ENCODE measurements at places on chromosomes 11 and 22. TPM values are rescaled to one million over a fixed set of nuclear protein-coding genes. Genes with fewer than 3 reads are reported as not detected.

VPREB1 gene
- total RNA-seq, result not detected

- no peak for DNase-seq
Measured at GRCh38 chr11:128042290-128042751, 545.0 kb downstream of the ETS1 start.

DNA sequence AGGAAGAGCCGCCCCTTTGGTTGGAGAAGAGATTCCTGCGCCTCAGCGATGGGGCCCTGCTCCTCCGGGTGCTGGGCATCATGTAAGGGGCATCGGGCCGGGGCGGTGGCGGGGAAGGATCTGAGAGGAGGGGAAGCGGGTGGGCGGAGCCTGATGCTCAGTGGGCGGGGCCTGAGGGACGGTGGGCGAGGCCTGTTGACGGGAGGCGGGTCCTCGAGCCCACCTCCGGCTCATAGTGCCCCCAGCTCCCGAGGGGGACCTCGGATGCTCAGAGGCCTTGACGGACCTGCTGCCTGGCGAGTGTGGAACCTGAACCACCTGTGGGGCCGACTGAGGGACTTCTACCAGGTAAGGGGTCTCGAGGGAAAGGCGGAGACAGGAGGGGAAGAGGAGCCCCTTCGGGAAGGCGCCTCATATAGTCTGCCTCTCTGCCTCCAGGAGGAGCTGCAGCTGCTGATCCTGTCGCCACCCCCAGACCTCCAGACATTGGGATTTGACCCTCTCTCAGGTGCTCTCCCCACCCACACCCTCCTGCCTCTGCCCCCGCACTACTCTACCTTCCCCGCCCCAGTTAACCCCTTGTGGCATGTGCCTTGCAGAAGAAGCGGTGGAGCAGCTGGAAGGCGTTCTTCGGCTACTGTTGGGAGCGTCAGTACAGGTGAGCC, 799 bp downstream of the CCDC88B start:
- no peak for DNase-seq

DNA sequence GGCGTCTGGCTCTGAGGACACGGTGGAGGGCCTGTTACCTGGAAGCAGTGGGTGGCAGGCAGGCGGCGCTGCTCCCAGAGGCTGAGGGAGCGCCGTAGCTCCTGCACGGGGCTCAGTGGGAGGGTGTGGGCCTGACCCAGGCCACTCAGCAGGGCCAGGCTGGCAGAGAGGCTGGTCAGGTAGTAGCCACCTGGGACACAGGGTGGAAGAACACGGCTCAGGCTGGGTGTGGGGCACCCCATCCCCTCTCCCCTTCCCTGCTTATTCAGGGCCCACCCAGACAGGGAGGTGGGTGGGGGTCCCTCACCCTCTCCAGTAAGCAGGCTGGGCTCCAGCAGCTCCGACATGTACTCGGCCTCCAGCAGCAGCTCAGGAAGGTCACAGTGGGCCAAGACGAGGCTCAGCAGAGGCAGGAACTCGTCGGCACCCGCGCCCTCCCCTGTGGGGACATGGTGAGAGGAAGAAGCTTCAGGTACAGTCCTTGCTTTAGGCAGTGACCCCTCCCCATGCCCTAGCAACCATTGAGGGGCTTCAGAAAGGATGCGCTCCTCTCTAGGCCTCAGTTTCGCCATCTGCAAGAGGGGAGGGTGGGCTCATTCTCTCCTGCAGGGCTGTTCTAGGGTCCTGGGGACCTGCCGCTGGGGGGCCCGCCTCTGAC, 2.9 kb downstream of the RIN1 start:
- no peak for DNase-seq

- DNase-seq, result no peak
Measured at GRCh38 chr11:112211536-112211935, 14.7 kb upstream of the PTS start.

RFPL3 gene
- total RNA-seq, result not detected

NAALAD2 gene
- 0.92 TPM for total RNA-seq

Measured in glomerular endothelial cell (primary cell).